ENCODE measurements at places on chromosomes 13 and 19.

DNA sequence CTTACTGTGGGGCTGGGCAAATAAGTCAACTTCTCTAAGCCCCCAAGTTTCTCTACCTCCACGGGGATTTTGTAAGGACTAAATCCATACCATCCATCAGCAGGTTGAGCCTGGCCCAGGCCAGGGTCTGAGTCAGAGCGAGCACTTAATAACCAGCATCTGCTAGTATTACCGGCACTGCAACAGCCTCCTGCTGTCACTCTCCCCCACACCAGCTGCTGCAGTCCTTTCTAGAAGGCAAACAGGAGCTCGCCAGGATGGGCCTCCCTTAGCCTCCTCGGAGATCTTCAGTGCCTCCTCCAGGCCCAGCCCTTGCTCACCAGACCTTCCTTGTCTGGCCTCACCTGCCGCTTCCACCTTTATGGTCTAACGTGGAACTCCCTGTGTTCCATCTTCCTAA is 3.2 kb downstream of the NAPA start:
- no peak for DNase-seq

GRCh38 chr19:46812977-46813838 is 24.8 kb upstream of the SLC1A5 start:
- DNase-seq: no peak

DNA sequence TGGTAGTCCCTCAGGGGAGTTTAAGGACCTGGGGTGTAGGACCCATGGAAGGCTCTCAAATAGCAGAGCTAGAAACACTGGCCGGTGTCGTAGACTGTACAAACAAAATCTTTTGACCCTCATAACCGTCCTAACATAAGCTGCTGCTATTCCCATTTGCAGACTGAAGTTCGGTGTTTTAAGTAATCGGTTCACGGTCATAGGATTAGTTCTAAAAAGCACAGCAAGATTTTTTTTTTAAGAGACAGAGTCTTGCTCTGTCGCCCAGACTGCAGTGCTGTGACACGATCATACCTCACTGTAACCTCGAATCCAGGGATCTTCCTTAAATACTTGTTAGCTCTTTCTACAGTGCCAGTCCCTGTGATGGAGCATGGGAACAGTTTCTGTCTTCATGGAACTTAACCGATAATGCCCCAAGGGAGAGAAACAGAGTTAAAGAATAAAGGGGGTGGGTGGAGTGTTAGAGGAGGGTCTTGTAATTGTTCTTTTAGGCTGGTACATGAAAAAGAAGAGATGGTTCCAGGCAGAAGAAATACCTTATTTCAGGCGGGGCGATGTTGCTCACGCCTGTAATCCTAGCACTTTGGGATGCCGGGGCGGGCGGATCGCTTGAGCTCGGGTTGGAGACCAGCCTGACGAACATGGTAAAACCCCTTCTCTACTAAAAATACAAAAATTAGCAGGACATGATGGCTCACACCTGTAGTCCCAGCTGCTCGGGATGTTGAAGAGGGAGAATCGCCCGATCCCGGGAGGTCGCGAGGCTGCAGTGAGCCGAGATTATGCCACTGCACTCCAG is 475 bp upstream of the ZC3H4 start:
- no peak for DNase-seq

- DNase-seq: no peak
Measured at GRCh38 chr19:46406976-46407375, 6.4 kb downstream of the CCDC8 start.

- DNase-seq: no peak
Measured at GRCh38 chr13:100269837-100270236, 180.9 kb downstream of the PCCA start.
